ENCODE measurements at places on chromosomes 3 and 15.

DNA sequence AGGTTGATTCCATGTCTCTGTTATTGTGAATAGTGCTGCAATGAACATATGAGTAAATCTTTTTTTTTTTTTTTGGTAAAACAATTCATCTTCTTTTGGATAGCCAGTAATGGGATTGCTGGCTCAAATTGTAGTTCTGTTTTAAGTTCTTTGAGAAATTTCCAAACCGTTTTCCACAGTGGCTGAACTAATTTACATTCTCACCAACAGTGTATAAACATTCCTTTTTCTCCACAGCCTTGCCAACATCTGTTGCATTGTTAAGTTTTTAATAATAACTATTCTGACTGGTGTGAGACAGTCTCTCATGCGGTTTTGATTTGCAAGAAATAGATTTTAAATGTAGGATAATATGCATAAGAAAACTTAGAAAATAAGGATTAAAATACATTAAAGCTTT lies 279.0 kb upstream of the EPHA3 start:
- DNase-seq, result no peak

DNA sequence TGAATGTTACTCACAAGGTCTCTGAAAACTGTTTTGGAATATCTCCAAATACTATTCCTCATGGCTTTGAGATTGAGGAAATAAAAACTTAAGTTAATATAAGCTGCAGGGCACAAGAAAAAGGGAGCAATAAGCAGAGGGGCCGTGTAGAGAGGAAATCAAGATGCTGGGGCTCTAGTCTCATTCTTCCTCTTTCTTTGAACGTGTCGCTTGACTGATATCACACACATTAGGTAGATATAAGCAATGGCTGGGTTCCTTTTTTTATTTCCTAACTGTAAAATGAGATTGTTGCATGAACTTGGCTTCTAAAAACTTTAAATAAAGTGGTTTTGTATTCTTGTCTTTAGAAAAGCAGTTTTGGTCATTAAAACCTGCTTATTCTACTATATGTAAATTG lies 326.7 kb upstream of the ROPN1 start:
- no peak for DNase-seq

GRCh38 chr3:185423178-185423577 lies 60.2 kb downstream of the MAP3K13 start:
- no peak for DNase-seq

GRCh38 chr15:82663186-82663600 lies 16.0 kb upstream of the CPEB1 start:
- no peak for DNase-seq

- DNase-seq, result no peak
These were observed 35.6 kb upstream of the FLNB start for GRCh38 chr3:57972531-57973111.

DNA sequence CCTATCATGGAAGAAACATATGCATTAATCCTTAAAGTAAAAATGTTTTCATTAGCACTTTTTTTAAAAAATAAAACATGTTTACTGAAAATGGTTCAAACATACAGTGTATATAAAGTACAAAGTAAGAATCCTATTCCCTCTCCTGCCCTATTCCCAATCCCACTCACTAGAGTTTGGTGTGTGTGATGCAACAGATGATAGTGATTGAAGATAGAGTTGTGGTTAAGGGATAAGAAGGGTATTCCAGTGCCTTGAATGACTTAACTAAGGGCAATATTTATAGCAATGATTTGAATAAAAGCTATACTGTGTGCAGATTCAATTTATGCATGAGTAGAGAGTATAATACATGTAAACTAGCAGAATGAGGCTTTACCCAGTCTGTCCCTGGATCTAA lies 18.1 kb downstream of the ZNF280D start:
- DNase-seq, result no peak

DNA sequence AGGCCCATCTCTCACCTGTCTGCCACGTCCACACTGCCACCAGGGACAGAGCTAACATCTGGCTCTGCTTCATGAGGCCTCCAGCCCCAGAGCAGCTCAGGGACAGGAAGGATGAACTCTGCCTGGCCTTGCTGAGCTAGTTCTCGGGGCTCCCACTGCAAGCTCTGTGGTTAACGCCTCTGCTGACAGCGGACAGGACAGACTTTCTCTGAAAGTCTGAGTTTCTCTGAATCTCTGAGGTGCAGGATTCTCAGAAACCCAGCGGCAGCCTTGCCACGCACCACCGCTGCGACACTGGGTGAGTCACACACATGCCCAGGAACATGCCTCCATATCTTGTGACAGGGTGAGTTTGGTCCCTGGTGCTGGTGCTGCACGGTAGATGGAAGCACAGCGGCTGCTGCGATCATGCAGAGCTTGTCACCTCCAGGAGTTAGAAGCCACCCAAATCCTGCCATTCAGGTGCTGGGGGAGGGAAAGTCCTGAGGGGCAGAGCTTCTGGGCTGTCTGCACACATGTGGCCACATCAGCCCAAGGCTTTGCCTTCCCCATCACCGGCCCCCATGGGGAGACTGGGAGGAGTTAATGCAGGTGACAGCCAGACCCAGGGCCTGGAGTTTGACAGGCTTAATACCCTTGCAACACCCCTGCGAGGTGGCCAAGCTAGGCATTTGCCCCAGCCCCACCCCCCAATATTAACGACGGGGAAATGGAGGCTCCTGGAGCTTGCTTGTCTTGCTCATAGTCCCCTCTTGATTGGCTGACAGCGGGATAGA lies 267.0 kb downstream of the PLCL2 start:
- no peak for DNase-seq

- DNase-seq, result no peak
These were observed 27.7 kb upstream of the SIAH2 start for GRCh38 chr3:150790629-150791028.

- DNase-seq, result no peak
These were observed 183.2 kb downstream of the MAGI1 start for GRCh38 chr3:65855370-65856100.

DNA sequence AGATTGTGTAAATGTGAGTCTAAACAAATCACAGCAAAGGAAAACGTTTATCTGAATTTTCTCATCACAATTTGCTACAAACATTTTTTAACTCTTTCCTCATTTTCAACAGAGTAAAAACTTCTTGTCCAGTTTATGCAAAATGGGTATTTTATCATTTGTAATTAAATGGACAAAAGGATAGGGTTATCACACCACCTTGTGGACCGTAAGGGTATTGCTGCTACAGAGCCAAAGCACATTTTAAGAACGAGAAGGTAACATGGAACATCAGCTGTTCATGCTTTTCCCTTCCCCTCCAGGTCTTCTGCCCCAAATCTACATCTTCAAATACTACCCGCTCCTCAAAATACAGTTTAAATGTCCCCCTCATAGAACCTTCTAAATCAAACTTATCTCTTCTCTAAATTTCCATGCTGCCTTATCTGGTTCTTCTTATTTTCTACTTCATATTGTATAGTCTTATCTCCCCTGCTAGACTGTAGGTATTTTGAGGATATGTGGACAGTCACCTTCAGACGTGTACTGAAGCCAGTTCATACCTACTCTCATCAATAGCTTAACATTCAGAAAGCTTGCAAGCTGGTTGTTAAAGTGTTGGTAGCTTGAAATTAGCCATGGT lies 12.8 kb upstream of the SETMAR start:
- DNase-seq, result no peak

GRCh38 chr15:94478763-94479162 lies 247.4 kb downstream of the MCTP2 start:
- no peak for DNase-seq

DNA sequence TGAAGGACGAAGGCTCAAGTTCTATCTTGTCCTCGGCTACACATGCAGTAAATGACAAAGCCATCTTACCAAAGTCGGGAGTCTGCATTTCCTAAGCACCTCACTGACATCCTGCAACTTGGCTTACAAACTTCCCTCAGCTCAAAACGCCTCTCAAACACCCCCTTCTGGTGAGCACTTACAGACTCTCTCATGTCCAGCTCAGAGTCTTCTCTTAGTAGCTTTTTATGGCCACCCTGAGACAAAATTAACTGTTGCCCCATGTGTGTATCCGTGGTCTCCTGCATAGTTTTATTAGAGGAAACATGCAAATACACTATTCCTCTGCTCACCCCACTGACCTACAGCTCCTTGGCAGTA lies 819.7 kb downstream of the FHIT start:
- DNase-seq, result no peak

DNA sequence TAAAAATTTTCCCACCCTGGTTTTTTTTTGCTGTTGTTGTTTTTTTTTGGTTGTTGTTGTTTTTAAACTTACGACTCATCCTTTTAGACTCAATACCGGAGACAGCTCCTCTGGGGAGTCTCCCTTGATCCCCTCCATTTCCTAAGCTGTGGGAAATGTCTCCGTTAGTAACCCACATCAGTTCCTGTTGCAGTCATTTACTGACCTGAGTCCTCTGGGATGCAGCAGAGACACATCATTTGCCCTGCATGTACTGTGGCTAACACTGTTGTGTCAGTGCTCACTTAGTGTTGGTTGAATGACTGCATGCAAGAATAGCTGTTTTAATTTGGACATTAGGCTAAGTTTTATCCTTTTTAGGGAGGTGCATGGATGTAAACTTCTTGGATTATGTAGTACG lies 83.8 kb downstream of the MBNL1 start:
- DNase-seq, result no peak

- no peak for DNase-seq
These were observed 42.6 kb upstream of the TP63 start for GRCh38 chr3:189588475-189589178.

DNA sequence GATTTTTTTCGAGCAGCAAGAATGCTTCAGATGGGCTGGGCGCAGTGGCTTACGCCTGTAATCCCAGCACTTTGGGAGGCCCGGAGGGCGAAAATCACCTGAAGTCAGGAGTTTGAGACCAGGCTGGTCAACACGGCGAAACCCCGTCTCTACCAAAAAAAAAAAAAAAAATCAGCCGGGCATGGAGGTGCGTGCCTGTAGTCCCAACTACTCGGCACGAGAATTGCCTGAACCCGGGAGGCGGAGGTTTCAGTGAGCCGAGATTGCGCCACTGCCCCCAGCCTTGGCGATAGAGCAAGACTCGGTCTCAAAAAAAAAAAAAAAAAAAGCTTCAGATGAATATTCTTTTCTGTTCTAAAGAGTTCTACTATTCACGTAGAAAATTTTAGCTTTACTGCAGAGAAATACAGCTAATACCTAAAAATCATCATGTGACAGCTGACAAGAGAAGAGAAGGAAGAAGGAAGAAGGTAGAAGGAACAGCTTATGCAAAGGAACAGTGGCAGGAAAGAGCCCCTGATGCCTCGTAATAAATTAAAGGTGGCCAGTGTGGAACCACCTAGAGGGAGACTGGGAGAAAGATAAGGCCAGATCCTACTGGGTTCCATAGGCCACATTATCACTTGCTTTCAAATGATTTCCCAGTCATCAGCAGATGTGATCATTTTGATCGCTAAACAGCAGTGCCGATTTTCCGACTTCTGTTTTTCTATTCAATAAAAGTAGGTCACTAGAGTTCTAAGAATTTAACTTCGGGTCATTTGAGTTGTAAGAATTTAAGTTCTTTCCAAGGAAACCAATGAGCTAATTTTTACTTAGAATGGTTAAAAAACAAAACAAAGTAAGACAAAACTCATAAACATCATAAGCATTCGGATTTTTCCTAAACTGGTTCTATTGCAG lies 1.5 kb downstream of the CMTM6 start:
- DNase-seq, result no peak

DNA sequence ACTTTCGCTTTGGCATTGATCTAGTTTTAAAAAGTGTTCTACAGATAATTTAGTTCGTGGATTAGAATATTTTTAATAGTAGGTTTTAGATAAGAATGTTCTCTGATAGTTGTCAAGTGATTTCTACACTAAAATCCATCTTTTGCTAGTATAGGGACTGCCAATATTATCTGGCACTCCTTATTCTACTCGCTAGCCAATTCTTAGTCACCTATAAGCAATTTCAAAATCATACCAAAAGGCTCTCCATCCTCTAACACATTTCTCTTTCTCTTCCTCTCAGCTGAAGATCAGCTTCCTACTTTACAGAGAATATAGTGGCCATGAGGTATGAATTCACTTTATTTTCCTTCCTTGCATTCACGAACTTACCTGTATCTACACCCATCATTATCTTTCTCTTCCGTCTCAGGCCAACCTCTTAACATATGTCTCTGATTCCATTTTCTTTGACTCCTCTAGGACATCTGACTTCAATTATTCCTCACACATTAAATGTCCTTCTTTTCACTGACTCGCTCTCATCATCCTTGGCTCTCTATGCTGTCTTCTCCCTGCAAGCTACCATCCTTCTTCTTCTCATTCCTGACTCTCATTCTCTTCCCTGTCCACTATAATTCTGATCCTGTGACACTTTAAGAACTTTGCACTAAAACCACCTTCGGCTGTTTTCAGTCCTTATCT lies 35.5 kb downstream of the C3orf80 start:
- no peak for DNase-seq

- no peak for DNase-seq
These were observed 57.6 kb downstream of the ST8SIA2 start for GRCh38 chr15:92451225-92451825.

DNA sequence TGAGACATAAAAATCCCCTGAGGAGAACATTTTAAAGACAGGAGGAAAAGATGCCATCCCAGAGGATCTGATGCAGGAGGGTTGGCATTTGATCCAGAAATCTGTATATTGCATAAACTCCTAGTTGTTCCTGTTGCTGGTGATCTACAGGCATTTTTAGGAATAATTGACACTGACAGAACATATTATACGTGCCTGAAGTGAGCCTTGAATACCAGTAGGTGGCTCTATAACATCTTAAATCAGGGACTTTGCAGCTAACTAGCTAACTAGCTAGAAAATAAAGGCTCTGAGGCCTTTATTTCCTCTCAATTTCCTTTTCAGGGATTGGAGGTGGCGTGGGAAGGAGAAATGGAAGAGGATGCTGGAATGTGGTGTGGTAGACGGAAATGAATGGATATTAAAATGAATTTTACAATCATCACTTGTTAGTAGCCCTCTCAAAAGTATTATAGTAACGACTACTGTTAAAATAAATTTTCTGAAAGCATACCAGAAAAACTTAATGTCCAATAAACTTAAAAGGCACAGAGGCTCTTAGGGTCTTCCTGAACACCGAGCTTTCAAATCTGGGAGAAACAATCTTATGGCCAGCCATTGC lies 73.8 kb upstream of the ZBED2 start:
- DNase-seq, result no peak

DNA sequence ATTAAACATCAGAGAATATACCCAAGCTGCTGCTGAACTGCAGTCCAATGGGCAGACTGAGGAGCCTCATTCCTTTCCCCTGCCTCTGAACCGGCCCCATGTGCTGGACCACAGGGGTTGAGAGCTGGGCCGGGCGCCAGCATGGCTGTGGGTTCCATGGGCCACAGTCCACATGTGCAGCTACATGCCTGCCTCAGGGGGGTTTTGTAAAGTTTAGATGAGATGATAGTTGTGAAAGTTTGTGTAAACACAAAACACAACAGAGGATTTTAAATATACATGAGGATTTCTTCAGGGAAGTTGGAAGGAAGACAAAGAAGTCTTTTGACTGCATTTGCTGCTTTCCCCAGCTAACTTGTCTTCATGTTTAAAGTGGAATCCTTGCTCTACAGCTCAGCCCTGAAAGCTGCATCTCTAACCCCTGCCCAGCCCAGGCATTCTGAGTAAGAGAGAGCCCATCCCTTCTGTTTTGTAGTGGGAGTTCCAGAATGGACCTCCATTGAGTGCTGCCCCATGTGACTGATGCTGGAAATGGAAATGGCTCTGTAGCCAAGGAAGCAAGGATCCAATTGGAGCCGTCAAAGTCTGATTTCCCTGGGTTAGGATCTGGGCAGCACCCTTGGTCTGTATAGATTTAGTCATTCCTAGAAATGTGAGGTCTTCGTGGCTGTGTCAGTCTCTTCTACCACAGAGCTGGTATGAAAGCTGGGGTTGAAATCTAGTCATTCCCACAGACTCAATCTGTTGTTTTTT lies 17.5 kb downstream of the SLC12A8 start:
- no peak for DNase-seq

GRCh38 chr15:60592371-60593169 lies 113.6 kb upstream of the ICE2 start:
- DNase-seq, result peak; percentile 33

Measured in thoracic aorta (tissue), 2 donors.